ENCODE measurements at places on chromosomes 5 and 9.

GRCh38 chr5:76718381-76718832, 2.5 kb downstream of the F2R start:
- DNase-seq, result no peak

DNA sequence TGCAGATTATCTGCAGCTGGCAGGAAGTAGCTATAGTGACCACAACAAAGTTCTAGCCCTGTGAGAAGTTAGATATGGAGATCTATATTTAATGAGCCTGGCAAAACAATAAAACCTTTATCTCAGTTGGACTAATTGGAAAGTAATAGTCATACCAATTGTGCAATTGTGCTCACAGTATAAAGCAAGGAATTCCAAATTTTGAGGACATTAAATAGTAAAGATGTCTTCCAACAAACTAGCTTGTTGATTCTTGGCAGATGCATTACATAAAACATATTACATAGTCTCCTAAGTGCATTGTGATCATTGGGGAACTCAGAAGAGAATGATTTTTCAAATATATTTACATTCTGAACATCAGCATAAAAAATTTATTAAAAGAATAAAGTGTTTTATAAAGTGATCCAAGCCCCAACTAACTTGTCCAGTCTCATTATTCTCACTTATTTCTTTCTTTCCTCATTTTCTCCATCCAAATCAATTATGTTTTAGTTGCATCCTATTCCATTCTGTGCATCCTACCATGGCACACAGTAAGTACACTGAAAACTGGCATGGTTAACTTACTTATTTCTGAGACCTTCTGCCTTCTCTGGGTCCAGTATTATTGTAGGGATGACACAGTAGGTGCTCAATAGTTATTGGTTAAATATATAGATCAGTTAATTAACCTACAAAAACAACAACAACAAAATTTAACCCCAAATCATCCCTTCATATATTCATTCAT, 977.2 kb upstream of the NUDT12 start:
- no peak for DNase-seq

GRCh38 chr5:76046741-76047140, 36.4 kb upstream of the SV2C start:
- DNase-seq, result no peak

GRCh38 chr9:33291031-33291397, 698 bp downstream of the NFX1 start:
- no peak for DNase-seq

DNA sequence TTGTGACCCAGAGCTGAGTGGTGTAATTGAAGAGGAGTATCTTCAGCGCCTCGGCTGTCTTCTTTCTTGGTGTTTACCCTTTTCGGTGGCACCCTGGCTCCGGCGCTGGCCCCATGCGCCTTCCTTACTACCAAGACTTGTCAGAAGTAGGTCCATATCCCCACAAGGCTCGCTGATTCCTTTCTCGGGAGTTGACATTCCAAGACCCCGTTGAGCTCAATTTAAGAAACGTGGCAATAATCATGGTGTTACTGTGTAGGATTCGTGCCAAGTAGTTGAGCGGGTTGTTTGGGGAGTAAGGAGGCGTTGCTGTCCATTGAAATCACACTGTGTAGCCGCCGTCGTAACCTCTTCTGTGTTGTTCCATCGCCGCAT, 795 bp downstream of the NDUFAF2 start:
- DNase-seq, result no peak

- DNase-seq, result no peak
Observed at GRCh38 chr9:96651626-96652025, 3.5 kb downstream of the PRXL2C start.

DNA sequence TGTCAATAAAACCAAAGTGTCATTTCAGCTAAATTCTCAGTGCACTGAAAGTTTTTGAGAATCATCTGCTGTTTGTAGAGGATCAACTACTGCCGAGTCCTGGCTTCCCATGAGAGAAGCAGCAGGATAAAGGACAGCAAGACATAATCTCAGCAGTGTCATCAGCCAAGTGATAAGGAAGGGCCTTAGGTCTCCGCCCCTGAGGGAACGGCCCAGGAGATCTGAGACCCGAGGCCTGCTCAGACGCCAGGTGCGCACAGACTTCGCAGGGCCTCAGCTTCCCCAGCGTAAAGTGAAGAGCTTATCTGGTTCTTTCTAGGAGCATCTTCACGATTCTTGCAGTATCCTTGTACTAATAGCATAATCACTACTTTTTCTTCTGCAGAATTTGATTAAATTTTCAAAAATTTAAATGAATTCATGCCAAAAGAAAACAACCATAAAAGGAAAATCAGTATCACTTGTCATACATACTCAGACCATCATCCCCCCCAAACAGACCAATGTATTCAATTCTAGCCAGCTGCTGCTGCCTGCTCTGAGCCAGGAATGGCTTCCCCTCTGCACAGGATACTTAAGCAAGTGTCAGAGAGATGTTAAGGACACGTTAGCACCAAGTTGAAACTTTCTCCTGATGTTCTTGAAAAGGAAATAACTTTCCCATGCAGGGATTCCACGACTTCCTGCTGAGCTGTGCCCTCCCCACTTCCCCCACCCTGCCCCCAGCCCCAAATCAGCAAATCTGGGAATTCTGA, 2.2 kb downstream of the GFPT2 start:
- DNase-seq, result no peak

GRCh38 chr9:93918061-93918460, 37.1 kb downstream of the BARX1 start:
- DNase-seq, result no peak
